ENCODE measurements at places on chromosomes 5 and 9.

- peak; percentile 75 for DNase-seq
These were observed 11.4 kb upstream of the ANKRD33B start for GRCh38 chr5:10552183-10553143.

- no peak for DNase-seq
These were observed 20.9 kb downstream of the P4HA2 start for GRCh38 chr5:132206782-132207181.

DNA sequence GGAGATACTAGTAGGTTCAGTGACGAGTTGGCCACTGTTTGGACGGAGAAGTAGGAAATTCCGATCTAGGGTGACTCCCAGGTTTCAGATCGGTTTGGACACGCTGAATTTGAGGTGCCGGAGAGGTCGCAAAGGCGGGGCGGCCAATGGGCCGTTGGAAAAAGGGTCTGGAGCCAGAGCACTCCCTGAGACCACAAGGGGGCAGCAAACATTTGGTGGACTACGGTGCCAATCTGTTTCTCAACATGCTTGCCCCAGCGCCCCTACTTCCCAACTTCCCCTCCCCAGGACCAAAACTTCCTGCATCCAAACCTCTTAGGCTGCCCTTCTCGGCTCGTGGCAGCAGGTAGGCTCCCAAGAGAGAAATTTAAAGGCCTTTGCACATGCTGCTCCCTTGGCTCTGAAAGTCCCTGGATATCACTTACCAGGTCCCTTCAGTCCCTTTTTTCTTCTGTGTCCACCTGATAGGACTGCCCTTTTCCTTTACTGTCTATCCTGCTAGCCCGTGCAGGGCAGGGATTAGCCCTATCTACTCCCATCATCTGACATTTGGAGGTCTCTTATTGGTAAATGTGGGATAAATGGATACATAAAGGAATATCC, 992 bp upstream of the RPP25L start:
- peak; percentile 67 for DNase-seq

DNA sequence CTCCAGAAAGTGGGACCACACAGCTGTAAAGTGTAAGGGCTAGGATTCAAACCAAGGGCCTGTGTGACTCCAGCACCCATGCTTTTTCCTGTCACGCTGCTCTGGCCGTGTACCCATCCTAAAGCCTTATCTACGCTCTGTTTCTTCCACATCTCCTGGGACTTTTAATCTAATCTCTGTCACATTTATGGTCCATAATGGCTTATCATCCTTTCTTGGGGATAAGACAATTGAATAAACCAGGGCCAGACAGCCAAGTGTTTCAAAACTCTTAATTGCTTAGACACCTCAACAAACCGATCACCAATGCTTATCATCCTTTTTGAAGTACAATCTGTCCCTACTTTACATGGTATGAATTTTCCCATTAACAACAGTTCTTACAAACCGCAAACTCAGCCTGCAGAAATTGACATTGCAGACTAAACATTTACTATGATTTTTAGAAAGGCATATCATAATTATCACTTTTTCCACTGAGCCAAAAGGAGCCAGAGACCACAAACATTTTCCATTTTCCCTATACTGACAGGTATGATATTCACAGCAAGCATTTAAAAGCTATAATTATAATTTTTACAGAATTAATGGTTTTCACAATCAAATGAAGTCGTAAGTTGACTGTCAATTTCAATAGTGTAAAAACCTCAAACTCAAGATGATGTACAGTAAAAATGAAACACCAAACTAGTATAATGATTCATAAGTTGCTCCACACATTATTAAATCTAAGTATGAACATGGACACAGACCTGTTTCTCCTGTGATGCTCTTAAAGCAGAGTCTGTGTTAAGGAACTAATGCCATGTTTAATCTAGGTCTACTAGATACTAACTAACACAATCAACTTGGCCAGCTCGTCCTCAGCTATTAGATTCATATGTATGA, 99.5 kb downstream of the FBXW11 start:
- no peak for DNase-seq

- DNase-seq: no peak
These were observed 54.6 kb downstream of the NLN start for GRCh38 chr5:65776441-65777141.

- DNase-seq: peak; percentile 79
These were observed 5.0 kb upstream of the GPRIN1 start for GRCh38 chr5:176614805-176615478.

GRCh38 chr9:94719878-94720277, 6.6 kb upstream of the AOPEP start:
- peak; percentile 75 for DNase-seq

DNA sequence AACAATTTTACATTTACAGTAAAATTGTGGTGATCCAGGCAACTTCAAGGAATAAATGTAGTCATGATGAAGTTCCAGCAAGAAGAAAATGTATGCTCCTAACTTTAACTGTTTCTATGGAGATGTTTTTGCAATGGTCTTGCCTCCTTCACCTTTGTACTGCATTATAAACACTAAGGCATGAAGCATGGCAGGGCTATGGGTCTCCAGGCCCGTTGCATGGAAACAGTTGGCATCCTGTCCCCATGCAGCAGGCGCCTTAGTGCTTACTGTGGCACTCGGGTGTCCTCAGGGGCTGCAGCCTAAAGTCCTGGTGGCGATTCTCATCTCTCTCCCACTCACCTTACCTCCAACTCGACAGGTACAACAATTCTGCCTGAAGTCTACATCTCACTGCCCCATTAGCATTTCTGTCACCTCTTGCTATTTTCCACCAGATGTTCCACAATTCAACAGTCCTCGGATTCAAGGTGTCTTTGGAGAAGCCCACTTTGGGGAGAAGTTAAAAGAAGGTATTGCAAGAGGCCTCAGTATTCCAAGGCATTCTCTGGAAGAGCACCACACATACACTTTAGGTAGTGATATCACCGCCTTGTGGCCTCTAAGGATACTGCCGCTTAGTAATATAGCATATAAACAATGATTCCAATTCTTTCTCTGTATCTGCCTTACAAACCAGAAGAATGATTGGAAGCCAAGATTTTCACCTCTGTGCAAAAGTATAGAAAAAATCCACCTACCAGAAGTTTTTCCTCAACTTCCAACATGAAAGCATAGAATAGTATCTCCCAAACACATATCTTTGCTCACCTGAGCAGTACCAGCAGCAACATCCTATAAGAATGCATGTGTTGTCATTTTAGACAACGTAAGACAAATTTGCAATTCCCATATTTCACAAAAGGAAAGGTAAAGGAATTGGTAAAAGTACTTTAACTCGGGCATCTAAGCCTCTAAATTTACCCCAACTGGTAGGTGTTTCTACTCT, 5.1 kb downstream of the LIFR start:
- peak; percentile 41 for DNase-seq

- DNase-seq: no peak
These were observed 106.3 kb upstream of the TRIM32 start for GRCh38 chr9:116580853-116581252.

GRCh38 chr5:78546276-78546996, 102.1 kb downstream of the LHFPL2 start:
- DNase-seq: no peak

DNA sequence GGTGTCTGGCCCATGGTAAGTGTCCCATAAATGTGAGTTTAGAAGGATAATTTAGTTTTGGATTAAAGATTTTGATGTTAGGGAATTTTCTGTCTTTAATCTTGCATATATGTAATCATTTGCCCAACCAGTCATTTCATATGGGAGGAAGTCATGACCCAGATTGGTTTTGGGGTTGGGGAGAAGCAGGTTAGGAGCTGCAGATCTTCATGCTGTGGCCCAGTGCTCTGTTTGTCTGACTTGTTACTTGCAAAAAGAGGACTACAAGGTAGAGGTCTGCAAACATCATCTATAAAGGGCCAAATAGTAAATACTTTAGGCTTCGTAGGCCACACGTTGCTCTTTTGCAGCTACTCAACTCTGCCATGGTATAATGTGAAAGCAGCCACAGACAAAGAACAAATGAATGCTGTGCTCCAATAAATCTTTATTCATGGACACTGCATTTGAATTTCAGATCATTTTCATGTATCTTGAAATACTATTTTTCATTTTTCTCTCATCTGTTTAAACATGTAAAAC, 16.8 kb downstream of the OSTF1 start:
- no peak for DNase-seq

- no peak for DNase-seq
These were observed 453 bp upstream of the DOK3 start for GRCh38 chr5:177509991-177510566.

DNA sequence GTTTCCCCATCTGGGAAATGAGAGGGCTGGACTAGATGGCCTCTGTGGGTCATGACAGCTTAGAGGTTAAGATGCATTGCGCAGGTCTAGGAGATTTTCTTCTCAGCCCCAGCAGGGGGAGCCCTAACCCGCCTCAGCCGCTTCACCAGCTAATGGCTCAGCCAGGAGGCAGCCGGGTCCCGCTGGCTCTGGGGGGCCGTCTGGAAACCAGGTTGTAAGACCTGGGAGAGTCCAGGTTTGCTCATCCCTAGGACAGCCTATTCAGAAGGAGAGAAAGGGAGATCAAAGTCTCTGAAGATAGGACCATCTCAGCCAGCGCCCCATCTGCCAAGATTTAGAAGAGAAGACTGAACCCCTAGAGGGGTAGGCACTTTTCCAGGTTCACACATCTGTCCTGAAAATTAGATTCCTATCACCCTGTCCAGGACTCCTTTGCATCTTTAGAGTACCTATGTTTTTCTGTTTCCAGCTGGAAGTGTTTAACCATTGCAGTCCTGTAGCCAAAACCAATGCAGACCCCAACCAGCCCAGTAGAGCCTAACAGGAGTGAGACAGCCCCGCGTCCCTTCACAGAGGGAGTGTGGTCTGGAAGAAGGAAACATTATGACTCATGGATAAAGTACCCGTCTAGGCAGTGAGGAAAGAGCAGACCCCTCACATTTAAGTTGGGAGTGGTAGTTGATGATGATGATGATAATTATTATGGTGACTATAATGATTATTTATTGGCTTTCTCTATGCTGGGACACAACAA, 27.5 kb downstream of the SPARC start:
- peak; percentile 76 for DNase-seq

DNA sequence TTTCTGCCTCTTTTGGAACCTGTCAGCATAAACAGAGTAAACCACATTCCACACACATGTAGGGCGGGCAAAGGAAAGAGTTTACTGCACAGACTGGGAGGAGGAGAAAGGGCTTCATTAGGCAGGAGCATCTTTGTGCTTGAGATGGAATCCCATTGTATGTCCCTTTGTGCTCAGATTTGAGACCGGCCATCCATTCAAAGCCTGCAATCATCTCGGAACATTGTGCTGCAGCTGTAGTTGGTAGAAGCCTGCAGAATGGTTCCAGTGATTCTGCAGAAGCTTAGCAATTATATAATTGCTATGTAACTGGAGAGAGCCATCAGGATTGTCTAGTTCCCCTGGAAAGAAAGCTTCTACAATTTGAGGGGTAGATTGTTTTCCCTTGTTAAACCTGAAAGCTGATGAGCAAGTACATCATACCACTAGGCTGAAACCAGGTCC, 16.5 kb downstream of the ZNF462 start:
- DNase-seq: no peak

DNA sequence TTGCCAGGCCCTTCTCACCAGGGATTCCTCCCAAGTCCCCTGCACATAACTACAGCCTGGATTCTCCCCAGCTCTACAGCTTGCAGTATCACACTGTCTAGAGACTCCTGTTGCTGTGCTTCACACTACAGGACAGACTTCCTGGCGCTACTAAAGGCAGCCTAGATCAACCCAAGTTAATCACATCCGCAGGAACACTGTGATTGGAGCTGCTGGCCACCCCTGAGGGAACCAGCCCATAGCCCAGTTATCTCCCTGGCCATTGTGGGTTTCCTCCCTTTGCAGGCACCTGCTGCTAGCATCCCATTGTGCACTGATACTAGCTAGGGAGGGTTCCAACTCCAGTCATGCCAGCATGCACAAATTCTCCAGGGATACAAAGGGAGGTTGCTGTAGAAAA, 53.5 kb downstream of the NLN start:
- DNase-seq: no peak

- DNase-seq: no peak
These were observed 73.3 kb upstream of the HMHB1 start for GRCh38 chr5:143738417-143739401.

GRCh38 chr5:110957934-110958333, 113.6 kb upstream of the TSLP start:
- peak; percentile 21 for DNase-seq

DNA sequence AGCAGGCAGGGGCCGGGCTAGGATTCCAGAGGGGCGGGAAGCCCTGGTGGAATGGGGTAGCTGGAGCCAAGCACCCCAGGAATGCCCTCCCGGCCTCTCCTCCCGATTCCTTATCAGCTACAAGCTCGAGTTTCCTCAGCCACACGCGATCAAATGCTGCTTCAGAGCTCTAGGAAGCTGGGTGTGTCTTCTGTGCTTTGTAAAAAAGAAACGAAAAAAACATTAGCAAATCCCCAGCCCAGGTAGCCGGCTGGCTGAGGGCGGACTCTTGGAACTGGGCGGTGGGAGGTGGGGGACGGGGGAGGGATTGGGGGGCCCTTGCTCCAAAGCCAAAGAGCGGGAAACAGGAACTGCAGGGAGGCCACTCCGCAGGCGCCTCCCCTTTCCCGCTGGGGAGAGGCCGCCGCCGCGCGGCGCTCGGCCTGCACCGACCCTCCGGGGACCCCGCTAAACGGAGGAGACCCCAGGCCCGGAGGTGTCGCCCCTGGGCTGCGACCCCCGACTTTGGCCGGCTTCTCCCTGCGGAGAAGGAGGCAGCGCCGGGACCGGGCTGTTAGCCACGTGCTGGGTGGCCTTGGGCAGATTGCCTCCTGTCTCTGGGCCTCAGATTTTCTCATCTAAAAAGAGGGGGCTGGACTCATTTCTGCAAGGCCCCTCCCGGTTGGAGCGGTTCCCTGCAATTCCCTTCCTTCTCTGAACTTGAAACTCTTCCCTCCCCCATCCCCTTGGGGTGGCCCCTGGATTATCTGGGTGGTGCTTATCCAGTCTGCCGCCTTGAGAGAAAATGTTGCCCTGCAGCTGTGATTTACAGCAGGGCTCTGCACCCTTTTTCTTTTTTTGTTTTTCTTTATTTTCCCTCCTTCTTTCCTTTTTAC, 40.9 kb upstream of the FABP6 start:
- no peak for DNase-seq

Measured in HT1080 (cell line).